ENCODE measurements at places on chromosomes 2 and 18. TPM values are rescaled to one million over a fixed set of nuclear protein-coding genes. Genes with fewer than 3 reads are reported as not detected.

The NEB gene
- total RNA-seq = 2.5 TPM

The KCNS3 gene
- 1.9 TPM for total RNA-seq

The OTOS gene
- total RNA-seq = not detected

The MYO7B gene
- not detected for total RNA-seq

The MRPS9 gene
- total RNA-seq = 13.8 TPM

The PROC gene
- total RNA-seq = not detected

The FLACC1 gene
- 2.5 TPM for total RNA-seq

The TLX2 gene
- not detected for total RNA-seq

The APCDD1 gene
- total RNA-seq = 18.8 TPM

The IL1F10 gene
- not detected for total RNA-seq

The LPIN2 gene
- total RNA-seq = 51.3 TPM

The AMER3 gene
- 45.4 TPM for total RNA-seq

The PPP1R1C gene
- 0.94 TPM for total RNA-seq

The NGEF gene
- 33.5 TPM for total RNA-seq

The GPBAR1 gene
- not detected for total RNA-seq

The KIAA2012 gene
- 1.9 TPM for total RNA-seq

The KCNJ3 gene
- 15.7 TPM for total RNA-seq

The CCDC148 gene
- total RNA-seq = 15.7 TPM
